ENCODE measurements at places on chromosomes 2 and 18.
A peak's percentile ranks its signal among the peaks of the same experiment; 100 is the strongest.

DNA sequence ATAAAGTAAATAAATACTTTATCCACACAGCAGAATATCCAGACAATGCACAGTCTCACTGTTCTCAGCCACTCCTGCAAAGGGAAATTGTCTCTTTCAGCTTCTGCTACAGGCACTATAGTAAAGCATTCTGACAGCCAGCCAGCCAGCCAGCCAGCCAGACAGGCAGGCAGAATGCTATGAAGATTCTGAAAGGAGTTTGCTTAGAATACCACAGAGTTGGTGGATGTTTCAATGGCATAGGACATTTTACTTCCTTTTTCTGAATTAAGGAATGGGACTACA, 116.1 kb upstream of the CYP26B1 start:
- DNase-seq, result no peak

DNA sequence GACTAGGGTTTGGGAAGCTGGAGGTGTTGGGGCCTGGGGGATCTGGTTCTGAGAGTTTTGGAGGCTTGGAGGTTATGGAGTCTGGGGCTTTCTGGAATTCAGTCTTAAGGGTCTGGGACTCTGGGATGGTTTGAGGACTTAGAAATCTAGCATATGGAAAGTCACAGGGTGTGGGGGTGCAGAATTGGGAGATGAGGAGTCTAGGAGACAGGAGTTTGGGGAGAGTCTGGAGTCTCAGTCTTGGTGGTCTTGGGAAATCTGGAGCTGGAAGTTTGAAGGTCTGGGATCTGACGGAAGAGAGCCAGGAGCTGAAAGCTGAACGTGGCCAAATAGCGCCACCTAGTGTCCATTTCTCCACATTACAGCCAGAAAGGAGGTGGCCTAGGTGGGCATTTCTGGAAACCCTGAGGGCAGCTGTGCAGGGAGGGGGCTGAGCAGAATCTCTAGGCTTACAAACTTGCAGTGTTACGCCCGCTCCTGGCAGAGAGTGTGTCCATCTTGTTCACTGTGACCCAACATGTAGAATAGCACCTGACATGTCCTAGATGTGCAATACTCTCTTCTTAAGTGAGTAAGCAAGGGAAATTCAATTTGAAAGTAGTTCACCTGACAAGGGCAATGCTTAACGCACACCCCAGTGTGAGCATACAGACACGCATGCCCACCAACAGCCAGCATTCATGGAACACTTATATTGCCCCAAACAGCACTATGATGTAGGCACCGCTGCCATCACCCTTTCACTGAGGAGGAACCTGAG, 204.8 kb downstream of the TFCP2L1 start:
- DNase-seq, result peak; percentile 5

DNA sequence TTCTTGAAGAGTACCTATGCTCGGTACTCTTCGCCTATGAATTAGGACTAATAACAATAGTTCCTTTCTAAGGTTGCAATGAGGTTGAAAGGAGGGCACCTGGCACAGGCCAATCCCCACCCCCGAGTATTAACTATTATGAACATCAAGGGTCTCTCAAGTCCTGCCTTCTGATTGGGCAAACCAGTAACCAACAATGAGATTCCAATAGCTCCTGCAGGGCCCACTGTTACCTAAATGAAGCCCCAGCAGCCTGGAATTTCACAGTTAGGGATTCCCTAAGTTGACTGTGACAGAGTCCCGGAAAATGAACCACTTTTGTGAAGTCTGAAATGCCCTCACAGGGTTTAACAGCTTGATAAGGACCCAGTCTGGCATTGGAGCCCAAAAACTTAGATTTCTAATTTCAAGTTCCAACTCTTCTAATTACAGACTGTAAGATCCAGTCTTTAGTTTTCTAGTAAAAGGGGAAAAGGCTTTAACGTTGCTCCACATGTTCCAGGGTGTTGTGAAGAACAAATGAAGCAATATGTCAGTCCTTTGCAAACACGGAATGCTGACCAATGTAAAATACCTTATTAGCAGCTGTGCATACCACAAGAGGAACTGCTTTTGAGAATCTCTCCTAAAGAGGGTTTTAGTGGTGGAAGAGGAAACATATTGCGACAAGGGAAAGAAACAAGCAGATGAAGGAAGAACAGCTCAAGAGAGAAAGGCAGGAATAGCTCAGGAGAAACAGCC, 277.7 kb upstream of the MAP2 start:
- DNase-seq, result no peak

DNA sequence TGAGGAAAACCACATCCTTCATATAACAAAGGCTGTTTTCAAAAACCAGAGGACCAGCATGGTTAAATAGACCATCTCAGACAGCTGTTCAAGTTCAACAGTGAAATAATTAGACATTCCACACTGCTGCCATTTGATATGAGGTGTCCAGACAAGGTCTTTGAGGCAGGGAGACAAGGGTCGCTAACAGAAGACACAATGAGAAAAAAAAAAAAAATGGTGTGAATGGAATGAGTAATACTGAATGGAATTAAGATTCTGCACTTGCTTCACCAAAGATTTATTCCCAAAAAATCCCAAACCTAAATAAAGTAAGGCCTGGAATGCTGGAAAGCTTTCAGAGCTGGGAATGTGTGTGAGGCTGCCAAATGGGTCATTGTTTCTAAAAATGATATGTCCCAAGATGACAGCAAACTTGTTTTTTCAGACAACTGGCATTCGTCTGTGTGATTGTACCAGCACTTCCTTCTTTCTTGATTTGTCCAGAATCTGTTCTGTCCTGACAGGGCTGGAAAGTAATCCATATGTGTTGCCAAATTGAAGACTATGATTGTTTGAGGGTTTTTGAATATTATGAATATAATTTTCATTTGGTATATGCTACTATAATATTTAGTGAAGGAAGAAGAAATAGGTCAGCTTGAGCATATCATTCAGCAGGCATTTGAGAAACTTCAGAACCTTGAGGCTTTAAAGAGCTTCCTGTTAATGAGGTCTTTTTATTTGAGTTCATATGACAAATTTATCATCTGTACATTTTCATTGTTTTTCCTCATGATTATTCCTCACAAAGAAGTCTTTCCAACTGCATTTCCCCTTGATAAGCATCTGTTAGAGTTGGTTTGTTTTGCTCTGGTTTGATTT, 85.2 kb upstream of the ITGA4 start:
- DNase-seq, result no peak

GRCh38 chr18:12287684-12288402, 20.2 kb upstream of the TUBB6 start:
- DNase-seq, result no peak

- DNase-seq, result no peak
These were observed 175.9 kb upstream of the ITGA4 start for GRCh38 chr2:181281206-181281832.

- no peak for DNase-seq
These were observed 8.5 kb downstream of the FAM117B start for GRCh38 chr2:202643012-202643858.

GRCh38 chr2:100615471-100615870, 52.7 kb downstream of the PDCL3 start:
- DNase-seq, result no peak

DNA sequence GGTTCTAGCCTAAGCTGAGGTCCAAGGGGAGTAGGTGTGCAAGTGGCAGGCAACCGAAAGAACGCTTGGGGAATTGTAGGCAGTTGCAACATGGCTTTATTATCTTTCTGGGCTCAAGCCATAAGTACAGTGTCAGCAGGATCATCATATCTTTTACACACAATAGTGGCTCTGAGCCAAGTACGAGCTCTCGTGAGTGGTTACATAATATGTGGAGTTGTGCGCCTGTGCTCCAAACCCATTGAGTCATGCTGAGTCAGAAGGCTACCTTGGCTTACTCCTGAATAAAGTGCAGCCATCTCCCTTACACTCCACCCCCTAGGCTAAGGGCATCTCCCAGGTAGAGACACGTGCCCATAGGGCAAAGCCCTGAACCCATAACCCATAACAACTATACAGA, 233.9 kb downstream of the SATB2 start:
- no peak for DNase-seq

DNA sequence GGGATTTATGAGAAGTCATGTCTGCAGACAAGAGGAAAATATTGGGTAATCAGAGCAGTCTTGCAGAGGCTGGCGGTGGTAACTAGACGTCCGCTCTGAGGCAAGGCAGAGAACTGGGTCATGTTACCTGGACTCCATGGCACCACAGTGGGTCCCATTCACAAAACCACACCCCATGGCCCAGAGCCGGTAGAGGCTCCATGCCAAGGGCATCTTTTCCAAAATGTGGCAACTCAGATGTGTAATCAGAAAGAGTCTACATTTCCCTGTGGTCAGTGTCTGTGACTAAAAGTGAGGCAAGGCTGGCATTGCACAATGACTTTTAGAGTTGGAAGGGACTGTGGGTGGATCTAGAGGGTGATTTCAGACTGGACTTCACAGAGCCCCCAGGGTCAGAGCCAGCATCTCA, 113.1 kb downstream of the MREG start:
- no peak for DNase-seq
